T-helper 2 cell (primary cell): ENCODE measurements at places on chromosomes 2 and 18.

DNA sequence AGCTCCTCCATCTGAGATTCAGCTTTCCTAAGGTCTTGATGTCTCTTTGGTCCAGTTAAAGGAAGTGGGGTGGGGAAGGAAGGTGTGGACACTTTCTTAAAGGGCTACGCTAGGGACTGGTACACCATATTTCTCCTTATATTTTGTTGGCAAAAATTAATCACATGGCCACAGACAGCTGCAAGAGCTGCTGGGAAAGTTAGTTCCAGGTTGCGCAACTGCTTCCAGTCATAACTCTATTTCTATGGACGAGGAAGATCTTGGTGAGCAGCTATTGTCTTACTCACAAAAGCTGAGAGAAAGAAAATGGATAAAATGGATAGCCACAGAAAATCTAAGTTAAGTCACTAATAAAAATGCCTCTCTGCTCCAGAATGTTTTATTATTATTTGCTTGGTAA, 60.7 kb upstream of the PPM1B start:
- no peak for DNase-seq

DNA sequence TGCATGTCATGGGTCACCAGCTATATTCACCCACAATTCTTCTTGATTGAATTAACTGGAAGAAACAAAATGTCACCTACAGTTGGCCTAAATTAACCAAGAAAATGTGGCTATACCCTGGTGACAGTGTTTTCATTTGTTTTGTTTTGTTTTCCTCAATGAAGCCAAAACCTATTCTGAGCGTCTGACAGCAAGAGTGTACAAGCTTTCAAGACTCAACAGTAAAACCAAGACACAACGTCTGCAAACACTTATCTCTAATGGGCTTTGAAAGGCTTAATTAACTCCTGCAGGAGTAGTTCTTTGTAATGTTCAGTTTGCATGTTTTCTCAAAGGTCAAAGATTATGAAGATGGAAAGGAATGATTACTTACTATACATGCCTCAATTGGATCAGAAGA, 827.6 kb upstream of the KLHL29 start:
- DNase-seq, result no peak

DNA sequence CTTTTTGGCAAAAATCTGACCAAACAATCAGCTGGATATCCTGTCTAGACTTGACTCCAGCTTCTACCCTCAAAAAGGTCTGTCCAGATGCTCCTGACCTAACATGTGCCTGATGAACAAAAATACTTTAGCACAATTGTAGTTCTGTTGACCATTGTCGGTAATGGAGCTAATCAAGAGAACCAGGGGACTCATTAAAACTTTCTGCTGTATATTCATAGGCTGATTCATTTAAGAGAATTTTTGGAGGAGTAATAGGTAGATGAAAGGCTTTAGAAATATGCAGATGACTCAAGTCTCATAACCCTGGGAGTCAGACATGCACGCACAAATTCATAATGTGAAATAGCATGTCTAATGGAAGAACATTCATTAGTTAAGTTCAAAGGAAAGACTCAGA, 514.2 kb downstream of the TXNL1 start:
- no peak for DNase-seq

DNA sequence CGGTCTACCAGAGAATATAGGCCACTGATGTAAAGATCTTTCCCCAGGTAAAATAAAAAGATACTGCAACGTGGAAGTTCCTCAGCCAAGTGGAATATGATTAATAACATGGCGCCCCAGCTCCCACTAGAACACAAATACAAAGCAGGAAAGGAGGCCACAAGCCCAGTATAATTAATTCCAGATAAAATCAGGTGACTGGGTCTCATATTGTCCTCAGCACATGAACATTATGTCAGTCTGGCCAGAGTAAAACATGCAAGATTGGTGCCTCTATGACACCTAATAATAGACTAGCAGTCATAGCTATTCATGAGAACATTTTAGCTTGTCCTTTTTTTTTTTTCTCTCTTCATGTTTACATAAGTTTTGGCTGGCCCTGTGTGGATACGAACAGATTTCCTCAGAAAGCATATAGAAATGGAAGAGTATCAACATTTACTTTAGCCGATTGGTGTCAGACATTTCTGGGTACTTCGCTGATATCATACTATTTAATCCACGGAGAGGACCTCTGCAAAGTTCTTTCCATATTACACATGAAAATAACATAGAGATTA, 523.8 kb upstream of the SETBP1 start:
- DNase-seq, result no peak

GRCh38 chr2:124609667-124610066, 584.6 kb downstream of the CNTNAP5 start:
- DNase-seq, result no peak

DNA sequence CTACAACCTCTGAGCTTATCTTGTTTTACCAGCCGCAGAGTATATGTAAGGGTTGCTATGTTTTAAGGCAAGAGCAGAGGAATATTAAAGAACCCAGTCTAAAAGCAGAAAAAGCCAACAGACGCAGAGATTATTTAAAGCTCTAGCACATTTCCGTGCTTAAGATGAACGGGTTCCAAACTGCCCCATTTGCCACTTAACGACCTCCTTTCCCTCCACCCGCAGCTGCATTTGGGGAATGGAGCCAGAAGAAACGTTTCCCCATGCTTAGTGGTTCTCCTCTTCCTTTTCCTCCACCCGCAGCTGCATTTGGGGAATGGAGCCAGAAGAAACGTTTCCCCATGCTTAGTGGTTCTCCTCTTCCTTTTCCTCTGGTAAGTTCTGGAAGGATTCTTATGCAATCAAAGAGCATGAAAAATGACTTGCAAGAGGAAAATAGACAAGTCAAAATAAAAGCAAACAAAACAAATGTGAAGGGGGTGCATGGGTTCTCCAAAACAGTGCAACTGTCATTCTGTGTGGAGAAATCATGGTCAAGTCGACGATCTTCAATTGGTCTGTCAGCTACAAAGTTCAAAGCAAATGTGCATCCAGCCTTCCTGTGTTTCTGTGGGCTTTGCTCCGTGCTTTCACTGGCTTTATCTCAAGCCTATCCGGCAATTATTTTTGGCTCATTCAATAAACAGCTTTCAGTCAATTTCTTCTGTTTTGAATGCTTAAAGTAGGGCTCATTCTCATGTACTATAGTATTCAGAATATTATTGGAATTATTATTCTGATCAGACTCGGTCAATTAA, 57.8 kb downstream of the DIPK1C start:
- DNase-seq, result no peak

DNA sequence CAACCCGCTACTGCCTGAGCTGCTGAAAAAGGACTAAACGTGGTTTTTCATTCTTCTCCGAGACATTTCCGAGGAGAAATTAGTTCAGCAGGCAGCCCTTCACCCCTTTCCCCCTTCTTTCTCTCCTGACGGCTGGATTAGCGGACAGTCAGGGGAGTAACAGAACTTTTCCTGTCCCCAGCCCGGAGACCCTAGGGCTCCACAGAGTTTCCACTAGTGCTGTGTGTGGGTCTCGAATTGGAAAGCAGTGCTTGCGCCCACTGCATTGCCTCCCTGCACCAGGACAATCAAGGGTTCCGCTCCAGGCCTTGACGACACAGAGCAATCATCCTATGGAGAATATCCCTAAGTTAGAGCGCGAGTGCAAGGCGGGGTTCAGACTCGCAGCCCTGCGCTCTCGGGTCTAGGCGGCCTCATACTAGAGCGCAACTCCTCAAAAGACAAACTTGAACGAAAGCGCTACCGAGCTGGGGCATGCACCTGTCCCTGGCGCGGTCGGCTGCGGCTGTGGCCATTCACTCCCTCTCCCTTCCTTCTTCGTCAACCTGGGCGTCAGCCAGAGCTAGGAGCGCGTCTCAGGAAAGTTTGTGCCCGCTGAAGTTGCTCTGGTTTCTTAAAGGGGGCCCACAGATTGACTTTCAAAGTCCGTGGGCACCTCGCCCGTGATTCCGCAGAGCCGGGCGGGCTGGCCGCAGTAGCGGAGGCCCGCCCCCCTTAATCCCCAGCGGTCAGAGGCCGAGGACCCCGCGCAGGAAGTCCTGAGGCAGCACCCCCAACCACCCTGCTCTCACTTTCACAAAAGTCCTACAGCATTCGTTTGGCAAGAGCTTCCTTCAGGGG, 801 bp downstream of the OSR1 start:
- no peak for DNase-seq

- DNase-seq, result no peak
Observed at GRCh38 chr2:226601881-226602662, 197.5 kb downstream of the IRS1 start.

- DNase-seq, result no peak
Observed at GRCh38 chr2:127014630-127015029, 92.3 kb downstream of the BIN1 start.

- DNase-seq, result no peak
Observed at GRCh38 chr2:240305369-240305962, 130.0 kb upstream of the GPC1 start.

DNA sequence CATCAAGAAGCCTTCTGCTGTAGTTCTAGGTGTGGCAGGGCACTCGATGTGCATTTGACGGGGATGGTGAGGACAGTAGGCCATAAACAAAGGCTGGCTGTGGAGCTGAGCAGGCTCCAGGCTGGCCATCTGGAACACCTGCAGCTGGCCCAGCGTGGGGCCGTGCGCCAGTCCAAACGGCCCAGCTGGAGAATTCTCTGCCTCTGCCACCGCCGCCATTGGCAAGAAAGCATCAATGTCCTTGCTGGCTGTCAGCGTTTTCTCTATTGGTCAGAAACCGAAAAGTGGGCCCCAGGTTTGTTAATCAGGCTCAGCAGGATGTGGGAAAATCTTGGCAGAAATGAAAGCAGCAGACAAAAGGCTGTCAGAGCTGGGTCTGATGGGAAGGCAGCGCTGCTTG, 24.0 kb upstream of the CTIF start:
- no peak for DNase-seq

DNA sequence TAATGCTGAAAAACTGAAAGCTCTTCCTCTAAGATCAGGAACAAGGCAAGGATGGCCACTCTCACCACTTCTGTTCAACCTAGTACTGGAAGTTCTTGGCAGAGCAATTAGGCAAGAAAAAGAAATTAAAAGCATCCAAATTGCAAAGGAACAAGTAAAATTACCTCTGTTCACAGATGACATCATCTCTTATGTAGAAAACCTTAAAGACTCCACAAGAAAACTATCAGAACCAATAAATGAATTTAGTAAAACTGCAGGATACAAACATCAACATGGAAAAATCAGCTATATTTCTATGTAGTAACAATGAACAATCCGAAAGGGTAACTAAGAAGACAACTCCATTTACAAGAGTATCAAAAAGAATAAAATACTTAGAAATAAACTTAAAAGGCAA, 112.2 kb downstream of the CHN1 start:
- DNase-seq, result no peak

DNA sequence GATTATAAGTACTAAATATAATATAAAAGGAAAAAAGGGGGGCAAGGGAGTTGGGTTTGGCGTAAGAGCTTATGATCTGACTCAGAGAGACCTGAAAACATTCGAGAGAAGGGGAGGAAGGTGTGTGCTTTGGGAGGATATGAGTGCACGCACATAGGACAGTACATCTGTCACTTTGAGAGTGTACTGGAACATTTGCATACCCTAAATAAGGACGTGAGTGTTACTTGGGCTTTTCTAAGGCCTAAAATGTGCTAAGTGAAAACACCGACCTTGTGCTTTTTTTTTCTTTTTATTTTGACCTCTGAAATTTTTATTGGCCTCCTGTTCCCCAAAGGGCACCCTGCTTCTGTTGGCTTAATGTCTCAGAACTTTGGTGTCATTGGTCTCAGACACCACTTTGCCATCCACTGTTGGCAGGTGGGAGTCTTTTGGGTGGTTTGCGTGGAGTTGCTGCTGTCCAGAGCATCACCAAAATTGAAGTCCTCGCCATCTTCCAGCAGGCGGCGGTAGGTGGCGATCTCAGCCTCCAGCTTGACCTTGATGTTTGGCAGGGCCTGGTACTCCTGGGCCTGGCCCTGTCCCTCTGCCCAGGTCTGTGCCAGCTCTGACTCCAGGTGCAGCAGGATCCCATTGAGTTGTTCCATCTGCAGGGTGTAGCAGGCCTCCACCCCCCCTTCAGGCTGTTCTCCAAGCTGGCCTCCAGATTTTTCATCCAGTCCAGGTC, 57.7 kb downstream of the CD28 start:
- DNase-seq, result peak; percentile 11

- no peak for DNase-seq
Observed at GRCh38 chr2:206774871-206775270, 9.5 kb downstream of the FASTKD2 start.

GRCh38 chr2:170500770-170501169, 214.4 kb upstream of the SP5 start:
- no peak for DNase-seq

DNA sequence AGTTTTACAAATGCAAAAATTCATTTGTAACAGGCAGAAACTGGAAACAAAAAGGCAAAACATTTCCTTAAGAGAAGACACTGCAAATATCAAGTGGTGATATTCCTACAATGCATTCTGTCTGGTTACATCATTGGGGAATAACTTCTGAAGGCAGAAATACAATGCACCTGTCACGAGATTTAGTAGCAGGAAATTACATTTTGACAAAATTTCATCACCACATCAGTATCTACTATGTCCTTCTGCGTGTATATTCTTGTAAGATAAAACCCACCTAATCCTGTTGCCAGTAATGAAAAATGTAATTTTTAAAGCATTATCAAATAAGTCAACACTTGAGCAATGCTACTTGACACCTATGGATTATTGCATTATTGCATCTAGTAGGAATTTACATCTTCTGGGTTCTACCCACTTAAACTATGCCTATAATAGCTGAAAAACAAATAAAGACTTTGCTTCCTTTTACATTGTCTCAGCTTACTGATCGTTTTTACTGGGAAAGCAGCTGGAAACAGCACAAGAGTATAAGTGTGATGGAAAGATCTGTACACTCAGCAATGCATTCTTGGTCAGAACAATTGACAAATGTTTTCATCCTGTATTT, 59.5 kb downstream of the IRS1 start:
- no peak for DNase-seq

- no peak for DNase-seq
Observed at GRCh38 chr2:186695081-186695756, 1.4 kb downstream of the FAM171B start.

DNA sequence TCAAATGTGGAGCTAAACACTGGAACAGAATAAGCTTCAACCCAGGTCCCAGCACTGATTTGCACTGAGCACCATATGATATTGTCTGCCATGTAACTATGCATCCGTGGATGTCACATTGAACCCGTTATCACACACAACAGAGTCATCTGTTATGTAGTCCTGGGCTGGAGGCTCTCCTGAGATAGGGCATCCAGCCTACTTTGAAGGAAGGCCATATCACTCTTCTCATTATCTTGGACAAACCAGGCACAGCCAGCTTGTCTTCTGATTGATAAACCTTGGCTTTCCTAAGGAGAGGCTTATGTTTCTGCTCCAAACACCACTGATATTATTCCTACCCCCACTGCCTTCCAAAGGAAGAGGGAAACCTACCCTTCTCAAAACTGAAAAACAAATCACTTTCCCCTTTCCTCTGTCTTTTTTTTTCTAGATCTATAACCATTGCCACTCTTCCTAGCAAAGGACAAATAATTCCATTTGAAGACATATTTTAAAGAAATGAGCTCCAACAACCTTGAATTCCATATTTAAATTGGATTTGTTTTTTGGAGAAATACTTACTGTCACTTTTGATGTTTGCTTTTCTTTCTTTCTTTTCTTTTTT, 16.4 kb downstream of the RSAD2 start:
- no peak for DNase-seq

- no peak for DNase-seq
Observed at GRCh38 chr18:3878401-3878800, 428.4 kb downstream of the TGIF1 start.
